SK-N-SH (cell line): ENCODE measurements at places on chromosomes 3 and 15.

GRCh38 chr3:155218462-155218861 is 75.0 kb downstream of the STRIT1 start:
- no peak for DNase-seq

DNA sequence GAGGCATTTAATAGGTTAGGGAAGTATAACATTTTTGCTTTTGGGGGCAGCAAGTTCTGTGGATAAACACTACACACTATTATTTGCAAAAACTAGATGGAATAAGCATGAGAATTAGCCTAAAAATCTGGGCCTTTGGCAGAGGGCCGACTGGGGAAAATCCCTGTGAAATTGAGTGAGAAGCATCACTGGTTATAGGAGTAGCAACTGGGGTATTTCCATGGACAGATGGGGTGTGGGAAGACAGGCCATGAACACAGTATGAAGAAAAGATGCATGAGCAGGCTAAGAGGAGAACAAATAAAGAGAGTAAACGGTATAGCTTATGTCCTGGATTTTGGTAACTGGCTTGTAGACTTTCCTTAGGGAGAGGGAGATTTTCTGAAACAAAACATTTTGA is 32.9 kb upstream of the CSPG5 start:
- DNase-seq, result no peak

- no peak for DNase-seq
Observed at GRCh38 chr3:3295586-3295985, 116.1 kb upstream of the CRBN start.

GRCh38 chr3:117695871-117696645 is 986.5 kb downstream of the TUSC7 start:
- no peak for DNase-seq

- DNase-seq, result no peak
Observed at GRCh38 chr3:69871868-69872267, 127.7 kb upstream of the SAMMSON start.

- no peak for DNase-seq
Observed at GRCh38 chr3:88876724-88877123, 230.7 kb upstream of the EPHA3 start.

DNA sequence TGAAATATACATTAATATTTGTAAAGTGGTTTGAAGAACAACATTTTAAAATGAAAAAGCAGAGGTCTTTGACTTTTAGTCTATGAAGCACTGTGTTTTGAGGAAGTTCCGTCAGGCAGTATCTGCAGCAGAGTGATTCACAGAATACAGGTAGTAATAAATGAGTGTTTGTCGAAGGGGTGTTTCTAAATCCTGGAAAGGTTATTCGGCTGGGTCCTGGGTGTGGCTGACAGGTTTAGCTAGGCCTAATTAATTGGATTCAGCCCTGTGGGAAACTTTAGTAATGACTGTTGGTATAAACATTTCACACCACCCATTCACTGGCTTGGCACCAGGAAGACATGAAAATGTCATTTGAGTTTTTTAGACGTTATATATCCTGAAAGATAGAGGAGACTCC is 51.3 kb downstream of the TIPARP start:
- DNase-seq, result no peak

GRCh38 chr15:41285285-41285684 is 47.1 kb downstream of the OIP5 start:
- DNase-seq, result no peak

DNA sequence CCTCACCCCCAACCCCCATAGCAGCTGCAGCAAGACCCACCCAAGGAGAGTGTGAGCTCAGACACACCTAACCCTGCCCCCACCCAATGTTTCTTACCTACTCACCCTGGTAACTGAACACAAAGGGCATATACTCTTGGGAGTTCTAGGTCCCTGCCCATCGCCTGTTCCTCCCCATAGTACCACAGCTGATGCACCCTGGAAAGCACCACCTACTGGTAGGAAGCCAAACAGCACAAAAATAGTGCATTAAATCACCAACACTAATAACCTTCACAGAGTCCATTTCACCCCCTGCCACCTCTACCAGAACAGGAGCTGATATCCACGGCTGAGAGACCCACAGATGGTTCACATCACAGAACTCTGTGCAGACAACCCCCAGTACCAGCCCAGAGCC is 245.2 kb downstream of the EFHB start:
- no peak for DNase-seq

GRCh38 chr3:54928046-54928770 is at the start of gene LRTM1:
Gene LRTM1 (minus strand): TSS chr3:54928059. CDS start chr3:54927911, 148 bp downstream.
- DNase-seq, result no peak

DNA sequence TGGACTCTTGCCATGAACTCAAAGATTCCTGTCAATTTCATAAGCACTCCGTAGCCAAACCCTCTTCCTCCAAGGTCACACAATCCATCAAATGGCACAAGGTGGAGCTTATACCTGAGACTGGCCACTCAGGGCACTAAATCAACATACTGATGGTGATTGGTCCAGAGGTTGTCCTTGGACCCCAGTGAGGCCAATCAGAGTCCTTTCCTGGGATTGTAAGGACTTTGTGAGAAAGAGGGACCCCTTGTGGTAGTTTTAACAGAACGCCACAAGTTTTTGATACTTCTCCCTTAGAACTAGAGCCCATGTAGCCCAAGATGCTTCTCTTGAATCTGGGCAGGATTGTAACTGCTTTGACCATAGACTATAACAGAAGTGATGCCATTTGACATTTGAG is 44.4 kb upstream of the LARS2 start:
- no peak for DNase-seq

DNA sequence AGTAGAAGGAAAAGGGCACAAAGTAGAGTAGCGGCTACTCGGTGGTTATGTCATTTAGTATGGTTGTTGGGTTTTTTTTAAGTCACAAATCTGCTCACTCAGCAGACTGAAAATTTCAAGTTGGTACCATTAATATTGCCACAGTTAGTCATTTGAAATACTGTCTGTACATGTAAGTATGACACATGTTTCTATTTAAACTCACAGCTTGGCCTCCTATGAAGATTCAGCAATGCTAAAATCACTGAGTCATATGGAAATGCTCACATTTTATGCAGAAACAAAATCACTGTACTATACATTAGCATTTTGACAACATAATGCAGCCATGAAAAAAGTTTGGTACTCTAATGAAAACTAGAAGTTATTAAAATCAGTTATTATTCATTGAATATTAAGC is 571.9 kb downstream of the TAFA4 start:
- no peak for DNase-seq

GRCh38 chr15:98567951-98568350 is 80.4 kb upstream of the IGF1R start:
- DNase-seq, result no peak

- DNase-seq, result no peak
Observed at GRCh38 chr3:179156170-179156569, 8.0 kb downstream of the PIK3CA start.

GRCh38 chr15:98858610-98859023 is 149.0 kb downstream of the PGPEP1L start:
- DNase-seq, result no peak

DNA sequence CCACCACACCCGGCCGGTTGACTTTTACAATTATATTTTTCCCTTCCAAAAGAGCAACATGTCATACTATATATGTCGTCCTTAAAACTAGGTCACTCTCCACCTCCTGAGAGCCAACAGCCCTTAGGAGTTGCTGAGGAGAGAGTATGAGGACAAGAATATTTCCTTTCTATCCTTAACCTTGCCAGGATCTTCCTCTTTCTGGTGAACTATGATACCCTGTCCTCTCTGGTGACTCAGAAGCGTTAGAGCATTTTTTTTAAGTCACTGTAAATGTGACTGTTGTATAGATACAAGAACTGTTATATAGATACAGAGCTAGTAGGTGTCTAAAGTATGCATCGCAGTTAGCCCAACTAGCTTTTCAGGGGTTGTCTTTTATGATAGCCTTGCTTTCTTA is 33.7 kb upstream of the MTHFS start:
- DNase-seq, result no peak

DNA sequence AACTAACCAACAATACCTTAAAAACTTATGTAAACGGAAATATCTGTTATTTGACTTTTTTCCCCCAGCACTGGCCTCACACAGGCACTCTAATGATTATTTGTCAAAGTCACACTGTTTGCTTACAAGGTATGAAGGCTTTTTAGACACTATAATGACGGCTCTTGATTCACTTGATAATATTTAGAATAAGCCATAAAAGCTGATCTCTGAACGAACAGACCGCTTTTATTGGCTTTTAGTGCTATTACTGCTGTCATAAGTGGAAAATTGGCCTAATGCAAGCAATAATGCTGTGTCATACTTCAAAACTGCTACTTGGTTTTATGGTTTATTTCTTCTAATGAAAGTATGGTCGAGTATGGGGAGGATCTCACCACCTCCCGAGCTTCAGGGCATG is 35.1 kb downstream of the MDFIC2 start:
- peak; percentile 17 for DNase-seq

GRCh38 chr3:44513513-44513912 is 36.0 kb upstream of the ZNF445 start:
- no peak for DNase-seq

DNA sequence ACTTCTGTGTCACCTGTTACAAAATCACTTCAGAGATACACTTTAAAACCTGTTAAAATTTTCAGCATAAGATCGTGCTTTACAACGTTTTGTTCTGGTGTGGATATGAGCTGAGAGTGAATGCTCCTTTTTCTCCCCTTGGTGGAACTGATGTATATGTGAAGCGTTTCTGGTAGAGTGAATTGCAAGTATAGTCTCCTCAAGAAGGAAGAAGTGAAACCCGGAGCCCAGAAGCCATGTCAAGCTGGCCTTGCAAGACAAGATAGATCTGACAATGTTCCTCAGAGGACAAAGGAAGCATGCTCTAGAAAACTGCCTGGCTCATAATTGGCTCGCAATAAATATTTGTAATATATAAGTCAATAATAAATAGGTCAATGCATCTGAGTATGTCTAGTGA is 23.6 kb downstream of the SERPINI2 start:
- DNase-seq, result no peak

GRCh38 chr15:78681281-78682003 is 40.4 kb upstream of the CHRNB4 start:
- DNase-seq, result peak; percentile 86

DNA sequence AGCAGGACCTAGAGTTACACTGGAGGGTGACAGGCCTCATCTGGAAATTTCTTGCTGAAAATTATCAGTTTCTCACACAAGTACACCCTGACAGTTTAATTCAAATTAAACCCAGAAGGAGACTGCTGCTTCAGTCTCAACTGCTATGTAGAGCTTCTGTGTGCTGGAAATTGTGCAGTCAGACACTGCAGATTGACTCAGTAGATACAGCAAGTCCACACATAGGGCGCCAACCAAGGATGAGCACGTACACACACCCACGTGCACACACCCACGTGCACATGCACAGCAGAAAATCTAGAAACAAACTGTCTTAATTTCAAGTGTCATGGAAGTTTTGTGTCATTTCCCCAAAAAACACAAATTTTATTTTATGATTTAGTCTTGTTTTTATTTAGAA is 192.9 kb downstream of the PDE8A start:
- no peak for DNase-seq

GRCh38 chr3:144165482-144165881 is 193.9 kb downstream of the DIPK2A start:
- DNase-seq, result no peak

DNA sequence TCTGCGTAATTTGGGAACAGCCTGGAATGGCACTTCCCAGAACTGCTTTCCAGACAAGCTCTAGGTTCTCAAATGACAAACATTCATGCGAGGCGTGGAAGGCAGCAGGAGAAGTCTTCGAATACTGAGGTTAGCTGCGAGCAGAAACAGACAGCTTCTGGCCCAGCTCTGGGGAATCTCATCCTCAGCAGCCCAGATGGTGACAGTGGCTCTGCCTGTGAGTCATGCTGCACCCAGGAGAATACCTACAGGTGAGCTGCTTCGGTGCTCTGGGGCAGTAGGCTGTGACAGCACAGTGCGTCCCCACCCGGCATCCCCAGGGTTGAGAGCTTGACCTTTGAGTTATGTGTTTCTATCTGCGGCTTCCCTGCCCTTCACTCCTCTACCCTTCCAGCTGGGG is 258.6 kb downstream of the KLF13 start:
- DNase-seq, result no peak

DNA sequence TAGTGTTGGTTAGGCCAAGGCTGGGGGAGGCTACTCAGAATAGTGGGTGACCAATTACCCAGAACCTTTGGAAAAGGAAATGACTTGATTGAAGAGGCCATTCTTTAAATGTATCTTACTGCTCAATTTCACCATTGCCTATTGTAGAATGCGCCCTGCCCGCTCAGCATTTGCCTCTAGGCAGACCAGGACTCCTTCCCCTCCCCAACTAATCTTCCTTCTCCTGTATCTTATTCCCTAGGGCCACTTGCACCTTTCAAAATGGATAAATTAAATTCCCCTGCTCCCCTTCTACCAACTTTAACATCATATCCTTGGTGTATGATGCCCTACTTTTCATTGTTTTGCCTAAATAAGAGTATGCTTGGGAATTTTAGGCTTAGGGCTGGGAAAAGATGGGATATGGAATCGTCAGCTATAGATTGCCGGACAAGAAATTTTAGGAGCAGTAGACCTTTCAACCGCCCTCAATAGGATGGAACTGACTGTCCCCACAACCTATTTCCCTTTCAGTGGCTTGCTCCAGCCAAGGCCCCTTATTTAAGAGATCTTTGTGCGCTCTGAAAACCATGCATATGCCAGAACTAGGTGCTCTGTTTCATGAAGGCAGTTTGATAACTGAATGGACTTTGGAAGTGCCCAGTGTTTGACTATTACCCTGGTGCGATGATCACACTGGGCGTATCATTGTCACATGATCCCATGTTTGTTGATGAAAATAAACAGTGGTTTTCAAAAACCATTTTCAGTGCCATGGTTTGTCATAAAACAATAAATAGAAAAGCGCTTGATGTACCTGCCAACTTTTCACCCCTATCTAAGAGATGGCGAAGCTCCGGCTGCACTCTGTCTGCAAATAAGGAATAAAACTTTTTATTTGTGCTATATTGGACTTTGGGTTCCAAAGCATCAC is 74.3 kb upstream of the TSEN2 start:
- DNase-seq, result no peak

GRCh38 chr15:70528270-70528706 is 235.1 kb downstream of the UACA start:
- no peak for DNase-seq

DNA sequence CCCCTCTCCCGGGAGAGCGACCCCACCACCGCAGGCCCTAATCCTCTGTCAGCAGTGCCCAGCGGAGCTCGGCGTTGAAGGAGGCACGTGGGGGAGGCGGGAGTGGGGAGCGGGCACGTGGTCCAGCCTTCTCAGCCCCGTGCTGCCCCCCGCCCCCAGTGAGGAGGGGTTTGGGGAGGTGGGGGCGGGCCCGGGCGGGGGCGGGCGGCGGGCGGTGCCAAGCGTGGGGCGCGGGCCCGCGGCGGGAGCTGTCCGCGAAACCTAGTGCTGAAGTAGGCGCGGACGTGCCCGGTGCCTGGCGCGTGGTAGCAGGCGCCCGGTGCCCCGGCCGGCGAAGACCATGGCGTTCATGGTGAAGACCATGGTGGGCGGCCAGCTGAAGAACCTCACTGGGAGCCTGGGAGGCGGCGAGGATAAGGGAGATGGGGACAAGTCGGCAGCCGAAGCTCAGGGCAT is at the start of gene CPLX3:
TSS of gene CPLX3 (plus strand) at position 264 of the 456 bp plus-strand sequence. CDS start at position 341, 77 bp downstream.
- DNase-seq, result peak; percentile 62

- DNase-seq, result no peak
Observed at GRCh38 chr3:106332884-106333283, 464.1 kb upstream of the CBLB start.

- no peak for DNase-seq
Observed at GRCh38 chr3:29486096-29486495, 205.2 kb downstream of the RBMS3 start.
